ENCODE measurements at places on chromosomes 7 and 10.
A peak's percentile ranks its signal among the peaks of the same experiment; 100 is the strongest.

- DNase-seq = no peak
Observed at GRCh38 chr10:5537684-5538083, 12.9 kb downstream of the CALML3 start.

- DNase-seq = no peak
Observed at GRCh38 chr10:131703541-131703940, 197.3 kb upstream of the PPP2R2D start.

DNA sequence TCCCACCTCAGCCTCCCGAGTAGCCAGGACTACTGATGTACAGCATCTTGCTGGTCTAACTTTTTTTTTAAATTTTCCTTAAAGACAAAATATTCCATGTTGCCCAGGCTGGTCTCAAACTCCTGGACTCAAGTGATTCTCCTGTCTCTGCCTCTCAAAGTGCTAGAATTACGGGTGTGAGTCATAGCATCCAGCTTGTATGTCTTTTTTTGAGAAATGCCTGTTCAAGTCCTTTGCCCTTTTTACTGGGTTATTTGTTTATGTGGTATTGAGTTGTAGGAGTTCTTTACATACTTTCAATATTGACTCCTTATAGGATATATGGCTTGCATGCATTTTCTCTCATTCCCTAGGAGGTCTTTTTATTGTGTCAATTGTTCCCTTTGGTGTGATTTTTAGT, 486.4 kb downstream of the MAGI2 start:
- no peak for DNase-seq

DNA sequence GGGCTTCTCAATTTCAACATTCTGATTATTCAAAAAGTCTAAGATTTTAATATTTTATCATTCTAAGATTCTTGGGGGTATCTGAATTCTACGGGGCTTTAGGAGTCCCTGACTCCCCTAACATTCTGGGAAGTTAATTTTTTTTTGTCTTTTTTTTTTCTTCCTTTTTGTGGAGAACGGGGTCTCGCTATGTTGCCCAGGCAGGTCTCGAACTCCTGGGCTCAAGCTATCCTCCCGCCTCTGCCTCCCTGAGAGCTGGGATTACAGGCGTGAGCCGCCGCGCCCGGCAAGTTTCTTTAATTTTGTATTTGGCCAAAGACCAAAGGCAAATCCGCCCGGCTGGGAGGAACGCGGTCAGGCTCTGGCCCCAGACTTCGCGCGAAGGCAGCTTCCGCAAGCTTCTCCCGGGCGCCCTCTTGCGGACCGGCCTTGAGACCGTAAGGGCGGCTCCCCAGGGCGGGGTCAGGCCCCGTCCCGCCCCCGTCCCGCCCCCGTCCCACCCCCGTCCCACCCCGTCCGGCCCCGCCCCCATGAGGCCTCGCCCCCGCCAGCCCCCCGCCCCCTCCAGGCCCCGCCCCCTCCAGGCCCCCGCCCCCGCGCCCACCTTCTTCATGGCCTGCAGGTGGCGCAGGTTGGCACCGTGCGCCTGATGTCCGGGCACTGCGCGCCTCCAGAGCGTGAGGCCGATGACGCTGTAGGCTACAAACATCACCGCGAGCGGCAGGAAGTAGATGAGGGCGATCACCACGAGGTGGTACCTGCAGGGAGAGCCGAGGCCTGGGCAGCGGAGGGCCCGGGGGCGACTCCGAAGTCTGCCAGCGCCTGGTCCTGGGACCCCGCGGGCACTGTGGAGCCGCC, 8.2 kb downstream of the TACR2 start:
- peak; percentile 73 for DNase-seq

- DNase-seq = no peak
Observed at GRCh38 chr7:22348379-22348778, 8.6 kb downstream of the RAPGEF5 start.

DNA sequence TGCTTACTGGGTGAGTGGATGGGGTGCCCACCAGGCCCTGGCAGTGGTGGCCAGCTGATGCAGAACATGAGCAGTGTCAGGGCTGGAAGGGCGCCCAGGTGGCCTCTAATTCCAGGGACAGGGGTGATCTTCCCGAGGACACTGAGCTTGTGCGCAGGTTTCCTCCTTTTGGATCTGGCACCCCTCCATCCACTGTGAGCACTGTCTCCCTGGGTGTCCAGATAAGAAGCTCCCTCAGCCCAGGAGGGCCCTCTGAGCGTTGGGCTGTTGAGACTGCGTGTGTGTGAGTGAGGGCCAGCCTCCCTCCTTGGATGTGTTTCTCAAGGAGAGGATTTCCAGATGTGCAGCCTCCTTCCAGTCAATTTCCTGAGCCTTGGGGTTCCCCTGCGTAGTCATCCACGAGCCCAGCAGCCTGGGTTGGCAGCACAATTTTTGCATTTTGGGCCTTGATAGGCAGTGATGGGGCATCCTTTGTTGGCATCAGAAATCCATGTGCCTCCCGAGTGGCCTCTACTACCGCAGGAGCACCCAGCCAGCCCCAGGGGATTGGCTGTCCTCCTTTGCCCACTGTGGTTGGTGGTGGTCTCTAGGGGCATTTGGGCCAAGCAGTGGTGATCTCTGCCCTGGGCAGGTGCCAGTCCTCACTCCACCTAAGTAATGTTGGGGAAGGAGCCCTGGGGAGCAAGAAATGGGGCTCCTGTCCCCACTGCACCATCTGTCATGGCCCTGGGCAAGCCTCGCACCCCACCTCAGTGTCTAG, 20.9 kb upstream of the BTBD16 start:
- DNase-seq = no peak

DNA sequence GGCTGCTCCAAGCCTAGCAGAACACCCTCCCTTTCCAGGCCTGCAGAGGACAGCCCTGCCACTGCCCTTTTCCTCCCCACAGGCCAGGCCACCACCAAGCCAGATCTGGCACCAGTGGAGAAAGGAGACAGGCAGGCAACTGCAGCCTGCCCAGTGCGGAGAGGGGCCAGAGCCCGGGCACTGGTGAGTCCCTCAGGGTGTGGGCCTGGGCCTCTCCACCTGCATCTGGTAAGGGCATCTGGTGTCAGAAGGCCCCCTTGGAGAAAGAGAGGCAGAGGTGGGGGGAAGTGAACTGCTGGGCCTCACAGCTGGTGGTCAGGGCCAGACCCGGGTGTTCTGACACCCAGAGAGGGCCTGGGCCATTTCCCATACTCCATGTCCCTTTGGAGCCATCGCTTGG, 27.9 kb downstream of the ZNF783 start:
- DNase-seq = no peak

DNA sequence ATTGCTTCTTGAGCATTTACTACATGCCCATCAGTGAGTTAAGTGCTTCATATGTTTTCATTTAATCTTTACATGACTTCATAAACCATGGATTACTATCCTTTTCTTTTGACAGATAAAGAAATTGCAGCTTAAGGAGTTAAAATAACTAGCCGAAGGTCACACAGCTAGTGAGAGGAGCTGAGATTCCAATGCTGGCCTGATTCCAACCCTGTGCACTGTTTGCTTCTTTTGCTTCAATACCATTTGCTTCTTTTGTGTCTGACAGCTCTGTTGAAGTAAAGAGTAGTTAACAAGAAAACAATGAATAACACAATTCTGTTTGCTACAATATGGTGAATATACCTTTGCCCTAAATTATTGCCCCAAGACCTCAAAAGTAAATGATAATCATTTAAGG, 132.4 kb downstream of the GRM3 start:
- DNase-seq = no peak

GRCh38 chr7:23098029-23098428, 7.6 kb upstream of the KLHL7 start:
- no peak for DNase-seq

- DNase-seq = no peak
Observed at GRCh38 chr7:81333004-81333403, 414.2 kb upstream of the SEMA3C start.

DNA sequence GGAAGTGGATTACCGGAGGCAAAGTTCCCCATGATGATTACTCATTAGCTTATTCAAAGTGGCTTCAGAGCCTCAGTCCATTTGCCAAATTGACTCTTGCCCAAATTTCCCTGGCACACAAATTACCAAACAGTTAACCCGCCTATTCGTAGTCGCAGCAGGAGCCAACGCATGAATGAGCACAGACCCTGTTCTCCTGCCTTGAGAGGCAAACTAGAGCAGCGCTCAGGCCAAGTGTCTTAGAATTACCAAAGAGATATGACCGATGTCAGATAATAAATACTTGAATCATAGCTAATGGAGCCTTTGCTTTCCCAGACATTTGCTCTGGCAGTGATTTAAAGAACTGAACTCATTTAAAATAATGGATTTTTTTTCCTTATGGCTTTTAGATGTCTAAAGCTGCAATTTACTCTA, 64.9 kb downstream of the CTTNBP2 start:
- no peak for DNase-seq

GRCh38 chr10:71066600-71066999, 145.8 kb upstream of the UNC5B start:
- no peak for DNase-seq

DNA sequence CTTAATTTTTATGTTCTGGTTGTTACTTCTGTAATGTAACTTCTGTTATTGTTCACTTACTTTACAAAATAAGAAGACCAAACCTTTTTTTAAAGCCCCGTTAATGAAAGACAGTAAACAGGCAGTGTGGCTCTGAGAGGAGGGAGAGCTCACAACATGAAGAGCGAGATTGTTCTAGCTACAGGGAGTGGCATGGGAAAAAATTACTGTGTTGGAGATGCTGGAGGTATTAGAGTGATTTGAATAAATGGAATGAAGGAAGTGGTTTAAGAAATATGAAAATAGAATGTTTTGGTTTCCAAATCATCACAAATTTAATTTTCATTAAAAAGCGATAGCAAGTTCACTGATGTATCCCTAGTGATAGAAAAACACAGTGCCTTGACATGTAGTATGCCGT, 31.8 kb downstream of the REEP3 start:
- no peak for DNase-seq

- no peak for DNase-seq
Observed at GRCh38 chr7:77239471-77239870, 39.9 kb upstream of the FGL2 start.

DNA sequence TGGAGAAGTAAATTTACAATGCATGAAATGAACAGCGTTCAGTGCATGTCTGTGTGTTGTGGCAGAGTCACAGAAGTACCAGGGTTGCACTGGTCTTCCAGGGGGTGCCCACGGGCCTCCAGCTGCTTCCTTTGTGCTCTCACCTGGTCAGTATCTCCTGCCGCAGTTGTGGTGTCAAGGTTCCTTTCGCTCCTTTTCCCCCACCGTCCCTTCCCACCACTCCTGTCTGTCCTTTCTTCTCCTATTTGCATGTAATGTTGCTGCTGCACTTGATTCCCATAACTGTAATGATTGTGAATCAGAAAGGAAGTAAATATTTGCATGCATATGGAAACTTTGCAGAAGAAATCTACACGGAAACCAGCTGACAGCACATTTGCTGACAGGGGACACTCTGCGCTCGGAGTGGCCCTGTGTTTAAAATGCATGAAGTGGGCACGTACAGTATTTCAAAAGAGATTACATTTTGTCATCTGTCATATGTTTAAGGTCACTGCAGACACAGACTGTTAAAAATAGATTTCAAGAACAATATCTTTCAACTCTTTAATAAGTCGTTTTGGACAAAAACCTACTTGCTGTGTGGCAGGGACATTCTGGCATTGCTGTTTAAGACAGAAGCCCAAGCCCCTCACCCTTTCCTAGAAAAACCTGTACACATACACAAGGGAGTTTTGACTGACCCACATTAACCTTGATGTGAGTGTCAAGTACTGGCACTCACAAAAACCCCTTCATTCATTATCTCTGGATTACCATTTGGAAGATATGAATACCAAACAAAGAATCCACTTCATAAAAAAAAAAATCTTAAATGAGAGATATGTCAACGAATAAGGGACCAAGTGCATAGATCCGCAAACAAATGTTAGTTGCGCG, 336.7 kb upstream of the KLF6 start:
- DNase-seq = no peak

- DNase-seq = no peak
Observed at GRCh38 chr7:36128448-36129047, 24.5 kb upstream of the EEPD1 start.

DNA sequence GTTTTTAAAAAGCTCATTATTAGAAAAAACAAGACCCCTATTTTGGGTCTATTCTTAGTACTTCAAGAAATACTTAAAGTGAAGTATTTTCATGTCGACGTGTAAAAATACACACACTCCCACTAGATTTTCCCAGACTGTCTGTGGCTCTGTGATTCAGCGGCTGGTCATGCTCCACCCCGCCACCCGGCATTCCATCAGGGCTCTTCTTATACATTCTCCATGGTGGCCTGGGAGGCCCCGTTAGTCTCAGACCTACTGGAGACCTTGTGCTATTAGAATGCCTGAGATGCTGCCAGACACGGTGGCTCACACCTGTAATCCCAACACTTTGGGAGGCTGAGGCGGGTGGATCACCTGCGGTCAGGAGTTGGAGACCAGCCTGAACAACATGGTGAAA, 13.1 kb downstream of the TECPR1 start:
- DNase-seq = no peak

GRCh38 chr10:2476218-2476811, 591.0 kb upstream of the PFKP start:
- DNase-seq = no peak
